ENCODE measurements at places on chromosomes 2 and 18. TPM values are rescaled to one million over a fixed set of nuclear protein-coding genes. Genes with fewer than 3 reads are reported as not detected.

DNA sequence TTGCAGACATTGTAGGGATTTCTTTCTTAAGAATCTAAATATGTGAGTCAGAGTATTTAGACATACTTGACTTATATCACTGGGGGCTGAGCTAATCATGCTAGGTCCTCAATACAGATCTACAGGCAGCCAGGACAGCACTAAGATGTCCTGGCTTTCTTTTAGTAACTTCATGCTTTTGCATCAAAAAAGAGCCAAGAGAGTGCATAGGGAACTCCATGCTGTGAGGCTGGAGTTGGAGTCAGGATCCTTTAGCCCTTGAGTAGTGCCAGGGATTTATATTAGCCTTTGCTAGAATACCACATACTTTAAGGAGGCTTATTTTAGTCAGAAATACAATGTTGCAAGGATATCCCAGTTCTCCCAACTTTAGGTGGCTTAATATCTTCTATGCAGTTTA lies 289.7 kb downstream of the CCDC85A start:
- no peaks in the 10 kb centered on the region for H3K27me3 ChIP-seq
- no peaks in the 10 kb centered on the region for H3K36me3 ChIP-seq
- no peak for DNase-seq
- H3K4me3 ChIP-seq, result no peak overlapping the region
- H3K4me1 ChIP-seq, result peaks cover 17% of the 10 kb centered on the region

- no peaks in the 10 kb centered on the region for H3K4me1 ChIP-seq
- peaks cover 22% of the 10 kb centered on the region for H3K27me3 ChIP-seq
- H3K27ac ChIP-seq, result no peak overlapping the region
- DNase-seq, result no peak
- no peak overlapping the region for H3K4me3 ChIP-seq
- H3K36me3 ChIP-seq, result no peaks in the 10 kb centered on the region
These were observed 52.4 kb upstream of the TEX51 start for GRCh38 chr2:126846241-126846640.

DNA sequence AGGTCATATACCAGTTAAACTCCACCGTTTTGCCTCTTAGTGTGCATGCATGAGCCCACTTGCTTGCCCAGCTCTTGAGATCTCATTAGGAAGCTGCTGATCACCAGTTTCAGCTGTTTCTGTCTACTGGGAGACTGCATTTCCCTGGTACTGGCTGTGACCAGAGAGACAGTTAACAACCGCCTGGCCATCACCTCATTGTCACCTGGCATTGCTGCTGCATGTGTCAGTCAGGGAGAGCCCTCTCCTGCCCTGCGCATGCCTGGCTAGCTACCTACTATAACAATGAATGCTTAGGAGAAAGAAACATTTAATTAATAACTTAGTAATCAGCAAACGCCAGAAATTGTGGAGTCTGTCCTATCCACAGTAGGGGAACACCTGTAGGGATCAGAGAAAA lies 265.8 kb upstream of the CYRIA start:
- no peak overlapping the region for H3K4me3 ChIP-seq
- no peaks in the 10 kb centered on the region for H3K27me3 ChIP-seq
- H3K27ac ChIP-seq, result no peak overlapping the region

- no peak overlapping the region for H3K4me3 ChIP-seq
- H3K4me1 ChIP-seq, result peaks cover 87% of the 10 kb centered on the region
- H3K36me3 ChIP-seq, result no peaks in the 10 kb centered on the region
- H3K27me3 ChIP-seq, result no peaks in the 10 kb centered on the region
- H3K27ac ChIP-seq, result peak overlapping the region; percentile 14
These were observed 54.3 kb upstream of the RMDN2 start for GRCh38 chr2:37870829-37871228.

- no peak for DNase-seq
- H3K36me3 ChIP-seq, result no peaks in the 10 kb centered on the region
- H3K4me3 ChIP-seq, result no peak overlapping the region
- no peaks in the 10 kb centered on the region for H3K4me1 ChIP-seq
- H3K27ac ChIP-seq, result no peak overlapping the region
These were observed 438.1 kb upstream of the DSEL start for GRCh38 chr18:67954594-67954993.

Gene PTPRM
- 132 TPM for total RNA-seq

- no peak overlapping the region for H3K27ac ChIP-seq
- peaks cover 34% of the 10 kb centered on the region for H3K36me3 ChIP-seq
- no peak for DNase-seq
These were observed 47.6 kb downstream of the SLC66A2 start for GRCh38 chr18:79903787-79904356.

Gene CYBRD1
- total RNA-seq, result 48.4 TPM

DNA sequence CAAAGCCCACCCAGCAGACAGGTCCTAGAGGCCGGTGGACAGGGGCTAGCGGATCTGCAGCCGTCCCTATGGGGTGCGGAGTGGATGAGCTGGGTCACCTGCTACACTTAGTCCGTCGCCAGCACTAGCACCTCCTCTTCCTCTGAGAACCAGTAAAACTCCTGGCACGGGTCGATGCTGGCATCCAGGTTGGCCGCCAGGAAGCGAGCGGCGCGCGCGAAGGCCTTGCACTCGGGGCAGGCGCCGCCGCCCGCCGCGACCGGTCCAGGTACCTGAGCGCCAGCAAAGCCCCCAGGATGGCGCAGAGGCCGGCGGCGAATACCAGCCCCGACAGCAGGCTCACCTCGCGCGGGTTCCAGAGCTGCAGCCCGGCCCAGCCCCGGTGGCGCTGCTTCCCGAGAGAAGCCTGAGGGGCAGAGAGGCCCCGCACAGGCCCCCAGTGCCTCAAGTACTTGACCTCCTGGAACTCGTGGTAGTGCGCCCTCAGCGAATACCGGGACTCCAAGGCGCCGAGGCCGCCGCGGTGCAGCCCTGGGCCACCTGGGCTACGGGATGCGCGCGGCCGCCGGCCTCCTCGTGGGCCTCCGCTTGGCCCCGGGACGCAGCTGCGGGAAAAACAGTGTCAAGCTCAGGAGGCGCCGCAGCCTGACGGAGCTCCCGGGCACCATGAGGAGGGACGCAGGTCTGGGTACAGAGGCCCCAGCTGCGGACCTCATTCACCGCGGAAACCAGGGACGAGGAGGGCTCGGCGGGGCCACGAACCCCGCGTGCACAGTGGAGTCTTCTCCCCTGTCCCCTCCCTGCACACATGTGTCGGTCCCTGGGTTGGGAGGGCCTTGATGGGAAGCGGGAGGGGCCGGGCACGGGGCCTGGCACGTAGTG lies 27.5 kb upstream of the ALPP start:
- DNase-seq, result no peak
- peaks cover 89% of the 10 kb centered on the region for H3K27me3 ChIP-seq
- H3K36me3 ChIP-seq, result no peaks in the 10 kb centered on the region
- H3K27ac ChIP-seq, result no peak overlapping the region
- no peak overlapping the region for H3K4me3 ChIP-seq

Gene CARF
- total RNA-seq, result 8.1 TPM

DNA sequence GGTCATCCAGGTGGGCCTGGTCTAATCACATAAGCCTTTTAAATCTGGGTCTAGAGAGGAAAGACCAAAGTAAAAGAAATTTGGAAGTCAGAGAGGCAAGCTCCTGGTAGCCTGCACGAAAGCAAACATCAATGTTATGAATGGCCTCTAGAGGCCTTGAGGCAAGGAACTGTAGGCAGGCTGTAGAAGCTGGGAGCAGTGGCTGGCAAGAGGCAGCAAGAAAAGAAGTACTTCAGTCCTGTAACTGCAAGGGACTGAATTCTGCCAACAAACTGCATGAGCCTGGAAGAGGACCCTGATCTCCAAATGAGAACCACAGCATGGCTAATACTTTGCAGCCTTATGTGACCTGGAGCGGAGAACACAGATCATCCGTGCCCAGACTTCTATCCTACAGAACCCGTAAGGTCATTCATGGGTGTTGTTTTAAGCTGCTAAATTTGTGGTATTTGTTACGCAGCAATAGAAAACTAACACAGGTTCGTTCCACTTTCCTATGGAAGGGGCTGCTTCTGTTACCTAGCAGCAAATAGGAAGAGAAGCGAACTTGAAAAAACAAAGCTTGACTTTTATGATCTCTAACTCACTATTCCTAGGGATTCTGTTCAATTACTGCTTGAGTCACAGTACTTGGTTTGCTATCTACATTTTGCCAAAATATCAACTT lies 1.2 kb downstream of the IMMT start:
- H3K27ac ChIP-seq, result peak overlapping the region; percentile 100
- H3K36me3 ChIP-seq, result no peaks in the 10 kb centered on the region
- no peak for DNase-seq
- H3K4me1 ChIP-seq, result peaks cover 75% of the 10 kb centered on the region
- H3K27me3 ChIP-seq, result no peaks in the 10 kb centered on the region
- peak overlapping the region; percentile 97 for H3K4me3 ChIP-seq

- no peak for DNase-seq
- H3K27ac ChIP-seq, result peak overlapping the region; percentile 90
- H3K36me3 ChIP-seq, result no peaks in the 10 kb centered on the region
- H3K4me3 ChIP-seq, result no peak overlapping the region
- H3K27me3 ChIP-seq, result no peaks in the 10 kb centered on the region
These were observed 8.8 kb downstream of the CYB5A start for GRCh38 chr18:74282755-74283554.

DNA sequence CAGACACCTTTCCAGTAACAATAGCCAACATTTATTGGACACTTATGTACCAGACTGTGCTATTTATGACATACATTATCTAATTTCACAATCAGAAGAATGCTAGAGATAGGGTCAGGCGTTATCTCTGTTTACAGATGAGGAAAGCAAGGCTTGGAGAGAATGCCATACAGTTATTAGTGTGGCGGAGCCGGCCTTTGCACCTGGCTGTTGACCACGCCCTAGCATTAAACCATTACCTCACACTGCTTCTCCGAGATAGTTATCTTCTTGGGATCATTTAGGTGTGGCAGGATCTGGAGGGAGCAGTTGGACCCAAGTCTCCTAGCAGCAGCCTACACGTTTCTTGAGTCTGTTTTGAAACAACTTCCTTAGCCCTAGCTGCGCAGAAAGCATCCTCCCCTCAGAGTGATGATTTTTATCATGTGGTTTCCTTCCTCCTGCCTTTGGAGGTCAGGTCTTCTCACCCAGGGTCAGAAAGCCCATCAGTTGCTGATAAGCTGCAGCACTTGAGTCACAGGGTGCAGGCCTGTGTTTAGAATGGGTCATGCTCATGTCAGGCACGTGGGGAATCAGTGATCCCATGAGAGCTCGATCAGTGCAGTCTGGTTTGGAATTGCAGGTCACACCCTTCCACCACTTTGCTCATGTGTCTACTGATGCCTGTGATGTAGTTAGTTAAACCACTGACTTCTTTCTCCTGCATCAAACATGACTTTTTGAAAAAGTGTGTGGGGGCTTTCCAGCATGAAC lies 118.2 kb downstream of the SPTBN1 start:
- peak overlapping the region; percentile 75 for H3K27ac ChIP-seq
- no peak overlapping the region for H3K4me3 ChIP-seq
- no peaks in the 10 kb centered on the region for H3K27me3 ChIP-seq
- no peak for DNase-seq
- no peaks in the 10 kb centered on the region for H3K36me3 ChIP-seq

GRCh38 chr2:12176623-12177454 lies 430.4 kb downstream of the LPIN1 start:
- DNase-seq, result peak; percentile 42
- H3K4me1 ChIP-seq, result peaks cover 30% of the 10 kb centered on the region
- H3K4me3 ChIP-seq, result no peak overlapping the region
- no peaks in the 10 kb centered on the region for H3K27me3 ChIP-seq
- no peaks in the 10 kb centered on the region for H3K36me3 ChIP-seq
- peak overlapping the region; percentile 58 for H3K27ac ChIP-seq

DNA sequence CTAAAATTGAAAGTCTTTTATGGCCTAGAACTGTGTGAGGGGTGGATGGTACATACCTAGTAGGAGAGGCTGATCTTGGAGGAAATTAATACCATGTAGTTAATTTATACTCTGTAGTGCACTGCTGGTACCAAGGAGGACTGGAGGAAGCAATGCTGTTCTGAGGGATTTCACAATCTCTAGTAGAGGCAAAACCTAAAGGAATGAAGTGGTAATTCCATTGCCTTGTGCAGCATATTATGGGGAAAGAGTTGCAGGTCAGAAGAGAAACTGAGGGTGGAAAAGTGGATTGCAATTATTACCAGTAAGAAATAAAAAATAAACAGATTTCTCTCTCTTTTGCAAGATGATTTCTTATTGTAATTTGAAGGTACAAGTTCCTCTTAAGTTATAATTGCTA lies 2.2 kb downstream of the ABI2 start:
- H3K4me1 ChIP-seq, result peaks cover 52% of the 10 kb centered on the region
- peak overlapping the region; percentile 95 for H3K4me3 ChIP-seq
- DNase-seq, result no peak
- H3K27me3 ChIP-seq, result no peaks in the 10 kb centered on the region
- peak overlapping the region; percentile 13 for H3K27ac ChIP-seq
- H3K36me3 ChIP-seq, result peaks cover 12% of the 10 kb centered on the region

DNA sequence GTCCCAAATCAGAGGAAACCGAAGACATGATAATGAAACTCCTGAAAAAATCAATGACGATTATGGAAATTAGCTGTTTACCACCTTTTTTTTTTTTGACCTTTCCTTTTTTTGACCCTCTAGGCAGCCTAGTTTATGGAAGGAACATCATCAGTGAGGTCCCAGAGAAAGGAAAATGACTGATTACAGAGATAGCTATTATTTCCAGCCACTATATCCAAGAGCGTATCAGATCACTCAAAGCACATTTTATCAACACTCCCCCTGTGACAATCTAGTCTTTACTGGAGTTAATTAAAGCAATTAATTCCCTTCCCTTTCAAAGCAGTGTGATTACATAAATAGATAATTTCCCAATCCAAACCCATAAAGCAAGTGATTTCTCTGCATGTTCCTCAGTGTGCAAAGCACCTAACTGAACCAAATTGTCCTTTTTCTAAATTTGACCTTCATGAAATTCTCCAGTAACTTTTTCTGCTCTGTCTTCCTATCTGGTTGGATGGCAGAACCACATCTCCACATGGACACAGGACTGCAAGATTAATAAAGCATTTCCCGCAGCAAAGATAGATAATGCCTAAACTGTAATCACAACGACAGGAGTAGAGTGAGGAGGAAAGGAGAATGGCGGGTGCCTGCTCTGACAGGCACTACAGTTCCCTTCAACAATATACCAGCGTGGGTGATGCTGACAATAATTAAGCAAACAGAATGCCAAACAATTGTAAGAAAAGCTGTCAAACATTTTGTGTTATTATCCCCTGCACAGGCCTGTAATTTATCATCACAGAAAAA lies 194.4 kb downstream of the SLC8A1 start:
- no peaks in the 10 kb centered on the region for H3K36me3 ChIP-seq
- DNase-seq, result no peak
- H3K4me3 ChIP-seq, result no peak overlapping the region

Gene MATN3
- 0.22 TPM for total RNA-seq

- H3K4me1 ChIP-seq, result no peaks in the 10 kb centered on the region
- no peak overlapping the region for H3K4me3 ChIP-seq
- H3K36me3 ChIP-seq, result no peaks in the 10 kb centered on the region
- DNase-seq, result no peak
- H3K27ac ChIP-seq, result no peak overlapping the region
These were observed 223.4 kb upstream of the RND3 start for GRCh38 chr2:150710916-150711315.

DNA sequence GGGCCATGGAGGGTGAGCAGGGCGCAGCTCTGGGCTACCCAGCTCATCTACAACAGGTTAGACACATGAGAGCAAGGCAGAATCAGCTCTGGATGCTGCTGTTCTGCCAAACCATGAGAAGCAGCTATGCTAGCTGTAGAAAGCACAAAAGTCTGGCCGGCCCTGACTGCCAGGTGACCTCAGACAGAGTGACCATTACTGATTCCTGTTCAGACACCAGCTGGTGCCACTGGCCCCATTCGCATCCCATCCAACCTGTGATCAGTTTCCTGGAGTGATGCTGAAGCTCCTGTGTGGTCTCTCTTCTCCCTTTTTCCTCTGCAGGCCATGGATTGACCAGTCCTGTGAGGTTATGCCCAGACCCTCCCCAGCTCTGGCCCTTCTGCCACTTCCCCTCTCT lies 14.3 kb downstream of the RBMS1 start:
- peaks cover 69% of the 10 kb centered on the region for H3K4me1 ChIP-seq
- H3K4me3 ChIP-seq, result no peak overlapping the region
- no peaks in the 10 kb centered on the region for H3K36me3 ChIP-seq
- DNase-seq, result no peak
- peak overlapping the region; percentile 11 for H3K27ac ChIP-seq
